Stimulated activated CD4-positive, alpha-beta T cell treated with anti-CD3 and anti-CD28 coated beads, Interleukin-1b, Interleukin-23, amount 100 ng/mL, for 1 hour (primary cell): ENCODE measurements at places on chromosomes 7 and 10.

GRCh38 chr7:90669492-90669891, 73.4 kb downstream of the CDK14 start:
- no peak for DNase-seq

DNA sequence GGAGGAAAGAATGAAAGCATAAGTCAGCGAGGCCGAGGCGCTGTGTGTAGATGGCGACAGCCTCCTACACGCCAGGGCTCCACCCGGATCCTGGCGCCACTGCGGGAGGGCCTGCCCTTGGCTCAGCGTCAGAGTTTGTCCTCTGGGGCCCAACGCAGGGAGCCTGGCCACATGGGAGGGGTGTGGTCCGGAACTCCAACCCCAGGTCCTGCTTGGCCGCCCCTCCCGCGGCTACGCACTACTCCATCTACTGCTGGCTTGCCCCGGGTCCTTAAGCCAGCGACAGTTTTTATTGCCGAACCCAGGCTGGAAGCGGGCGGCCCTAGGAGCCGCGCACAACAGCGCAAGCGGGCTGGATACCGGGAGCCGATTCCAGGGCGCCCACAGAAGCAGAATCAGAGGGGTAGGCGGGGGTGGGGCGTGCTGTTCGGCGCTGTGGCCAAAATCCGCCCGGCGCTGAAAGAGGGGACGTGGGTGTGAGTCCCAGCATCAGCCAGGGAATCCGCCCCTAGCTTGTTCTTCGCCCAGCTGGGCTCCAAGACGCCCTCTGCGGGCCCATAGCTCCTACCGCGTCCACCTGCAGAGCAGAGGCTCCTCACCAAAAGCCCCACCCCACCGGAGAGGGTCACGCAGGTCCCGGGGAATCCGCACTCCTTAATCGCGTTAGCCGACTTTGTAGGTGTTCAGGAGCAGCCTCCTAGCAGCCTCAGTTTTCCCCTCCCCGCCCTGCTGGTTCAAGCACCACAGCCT, 4.5 kb downstream of the KAZALD1 start:
- no peak for DNase-seq

DNA sequence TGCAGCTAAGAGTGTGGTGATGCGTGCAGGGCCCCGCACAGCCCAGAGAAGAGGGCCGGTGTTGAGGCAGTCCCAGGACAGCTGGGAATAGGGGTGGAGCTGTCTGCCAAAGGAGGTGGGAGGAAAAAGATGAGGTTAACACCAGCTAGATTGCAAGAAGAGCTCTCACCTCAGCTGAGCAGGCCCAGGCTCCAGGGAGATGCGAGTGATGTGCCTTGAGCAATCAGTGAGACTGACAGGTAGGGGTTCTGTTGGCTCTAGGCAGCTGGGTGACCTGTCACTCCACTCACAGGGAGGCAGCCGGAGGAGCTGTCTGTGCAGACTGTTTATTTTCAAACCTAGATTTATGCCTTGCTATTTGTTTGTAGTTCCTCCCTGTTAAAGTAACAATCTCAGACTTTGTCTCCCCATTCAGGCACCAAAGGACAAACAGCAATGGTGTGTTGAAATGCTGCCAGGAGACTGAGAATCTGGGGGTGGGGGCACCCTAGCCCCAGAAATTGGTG, 205.1 kb upstream of the CXCL12 start:
- DNase-seq = no peak

DNA sequence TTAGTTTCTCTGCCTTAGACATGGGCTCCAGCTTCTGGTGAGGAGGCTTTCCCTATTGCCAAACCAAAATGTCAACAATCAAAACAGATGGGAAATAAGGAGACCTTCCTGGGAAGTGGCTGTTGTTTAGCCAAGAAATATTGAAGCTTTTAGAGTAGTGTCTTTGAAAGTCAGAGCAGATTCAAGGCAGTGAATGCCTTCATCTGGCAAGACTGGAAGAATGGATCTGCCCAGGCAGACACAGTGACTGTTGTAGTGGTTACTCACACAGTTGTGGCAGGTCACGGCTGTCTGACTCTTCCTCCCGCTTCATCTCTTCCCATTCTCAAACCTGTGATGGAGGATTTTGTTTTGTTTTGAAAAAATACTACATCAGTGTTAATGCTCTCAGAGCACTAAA, 154.1 kb upstream of the ADO start:
- no peak for DNase-seq

- DNase-seq = no peak
Measured at GRCh38 chr10:84654671-84655070, 326.3 kb downstream of the CCSER2 start.

- DNase-seq = no peak
Measured at GRCh38 chr7:112994656-112995055, 92.0 kb downstream of the GPR85 start.
